ENCODE measurements at places on chromosomes 5 and 9.

DNA sequence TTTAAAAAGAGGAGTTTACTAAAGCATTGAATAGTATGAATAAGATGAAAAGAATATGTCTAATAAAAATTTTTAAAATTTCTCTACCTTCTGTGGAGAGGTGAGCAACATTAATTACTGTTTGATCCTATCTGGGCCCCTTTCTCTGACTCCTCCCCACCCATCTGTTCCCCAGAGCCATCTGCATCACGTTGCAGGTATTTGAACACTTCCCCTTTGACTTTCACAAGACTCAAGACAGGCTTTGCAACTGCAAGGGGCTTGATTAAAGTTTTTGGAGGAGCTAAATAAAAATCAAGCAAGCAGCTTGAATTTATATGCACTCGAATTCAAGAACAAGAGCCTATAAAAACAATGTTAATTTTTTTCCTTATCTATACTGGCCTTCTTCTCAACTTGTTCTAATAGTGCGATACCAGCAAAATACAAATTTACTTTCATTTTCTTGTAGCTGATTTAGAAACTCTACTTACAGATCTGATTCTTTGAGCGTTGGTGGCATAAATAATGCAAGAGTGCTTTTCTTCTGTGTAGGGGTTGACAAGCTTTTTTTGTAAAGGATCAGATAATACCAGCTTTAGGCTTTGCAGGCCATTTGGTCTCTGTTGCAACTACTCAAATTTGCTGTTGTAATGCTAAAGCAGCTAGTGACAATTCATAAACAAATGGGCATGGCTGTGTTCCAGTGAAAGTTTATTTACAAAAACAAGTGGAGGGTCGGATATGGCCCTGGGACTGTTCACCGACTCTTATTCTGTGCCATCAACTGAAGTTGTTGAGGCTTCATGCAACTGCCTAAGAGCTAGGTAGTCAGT is 21.2 kb downstream of the TXNDC8 start:
- DNase-seq = no peak

GRCh38 chr5:177363565-177363964 is 5.8 kb downstream of the RGS14 start:
- no peak for DNase-seq

DNA sequence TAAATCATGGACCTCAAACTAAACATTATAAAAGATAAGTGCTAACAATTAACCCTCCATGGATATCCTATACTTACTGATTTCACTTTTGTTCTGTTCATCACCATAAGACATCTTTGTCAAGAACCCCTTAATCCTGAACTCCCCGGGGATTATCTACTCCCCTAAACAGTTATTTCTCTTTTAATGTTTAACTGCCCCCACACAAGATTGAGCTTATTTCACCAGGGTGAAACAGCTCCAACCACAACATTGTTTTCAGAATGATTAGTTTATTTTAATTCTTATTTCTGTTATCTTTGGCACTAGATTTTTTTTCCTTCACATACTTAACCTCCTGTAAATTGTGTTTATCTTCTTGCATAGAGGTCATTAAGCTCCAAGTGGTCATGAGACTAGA is 103.2 kb upstream of the HCN1 start:
- DNase-seq = no peak

- no peak for DNase-seq
These were observed 2309.4 kb upstream of the ACO1 start for GRCh38 chr9:30075022-30075421.

GRCh38 chr5:140342287-140342686 is 4.1 kb downstream of the HBEGF start:
- DNase-seq = no peak

DNA sequence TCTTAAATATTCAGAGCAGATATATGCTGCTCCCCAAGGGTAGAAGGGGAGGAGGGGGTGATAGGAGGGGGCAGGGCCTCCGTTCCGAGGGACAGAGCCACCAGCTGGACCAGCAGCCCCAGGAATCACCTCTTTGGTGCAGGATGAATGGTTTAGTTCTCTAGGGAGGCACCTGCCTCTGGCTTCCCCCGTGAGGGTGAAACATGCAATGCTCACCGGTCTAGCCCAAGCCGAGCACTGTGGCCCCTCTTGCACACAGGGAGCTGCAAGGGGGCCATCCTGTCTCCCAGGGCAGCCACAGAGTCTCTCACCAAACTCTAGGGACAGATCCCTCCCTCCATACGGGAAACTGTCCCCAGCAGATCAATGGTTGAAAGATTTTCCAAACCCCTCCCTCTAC is 163.7 kb downstream of the DAB2IP start:
- no peak for DNase-seq

GRCh38 chr9:134637696-134638501 is 3.7 kb upstream of the COL5A1 start:
- no peak for DNase-seq

- no peak for DNase-seq
These were observed 64.9 kb downstream of the FAM170A start for GRCh38 chr5:119694284-119694683.

- DNase-seq = no peak
These were observed 892.2 kb upstream of the ACO1 start for GRCh38 chr9:31492229-31492628.

- DNase-seq = no peak
These were observed 1772.4 kb upstream of the CDH9 start for GRCh38 chr5:28810751-28811136.

DNA sequence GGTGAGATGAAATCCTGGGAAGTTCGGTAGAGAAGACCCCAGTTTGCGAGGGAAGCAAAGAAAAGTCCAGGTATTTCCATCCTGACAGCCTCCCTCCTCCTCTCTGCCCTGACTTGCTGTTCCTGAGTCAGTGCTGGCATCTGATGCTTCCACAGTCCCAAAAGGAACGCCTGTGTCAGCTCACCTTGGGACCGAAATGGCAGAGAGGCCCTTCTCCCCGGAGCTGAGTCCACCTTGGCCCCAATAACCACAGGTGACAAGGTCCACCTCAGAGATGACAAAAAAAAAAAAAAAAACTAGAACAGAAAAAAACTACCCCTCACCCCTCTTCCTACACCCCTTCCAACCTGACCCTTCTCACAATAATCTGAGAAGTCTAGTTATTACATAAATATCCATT is 31.6 kb downstream of the SLC6A7 start:
- no peak for DNase-seq

GRCh38 chr9:125743682-125744428 is 3.3 kb upstream of the PBX3 start:
- no peak for DNase-seq

DNA sequence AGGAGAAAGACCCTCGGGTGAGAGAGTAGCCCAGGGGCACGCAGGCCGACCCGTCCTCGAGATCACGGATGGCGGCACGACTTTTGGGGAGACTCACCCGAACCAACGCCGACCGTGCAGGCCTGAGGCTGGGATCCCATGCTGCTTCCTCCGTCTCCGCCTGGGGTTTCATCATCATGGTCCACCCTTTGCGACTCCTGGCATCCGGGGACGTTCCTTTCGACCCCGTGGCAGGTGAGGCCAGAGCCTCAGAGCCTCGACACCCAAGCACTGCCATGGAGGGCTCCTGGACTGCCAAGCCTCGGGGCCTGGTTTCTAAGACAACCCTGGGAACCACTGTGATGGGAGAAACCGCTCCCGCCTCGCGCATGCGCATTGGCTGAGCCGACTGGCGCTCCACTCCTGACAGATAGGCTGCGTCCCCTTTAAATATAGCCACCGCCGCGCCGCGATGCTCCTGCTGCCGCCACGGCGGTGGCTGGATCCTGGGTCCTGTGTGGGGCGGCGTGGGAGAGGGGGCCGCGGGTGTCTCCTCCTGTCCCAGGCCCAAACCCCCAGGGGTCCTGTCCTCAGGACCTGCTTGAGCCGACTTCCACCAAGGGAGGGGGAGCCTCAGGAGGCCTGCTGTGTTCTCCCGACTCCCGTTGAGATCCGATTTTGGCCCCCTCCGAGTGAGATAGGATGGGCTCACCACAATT is 481.6 kb downstream of the SPATA31A7 start:
- DNase-seq = no peak

GRCh38 chr9:113548221-113549041 is 84.9 kb downstream of the RGS3 start:
- DNase-seq = no peak

DNA sequence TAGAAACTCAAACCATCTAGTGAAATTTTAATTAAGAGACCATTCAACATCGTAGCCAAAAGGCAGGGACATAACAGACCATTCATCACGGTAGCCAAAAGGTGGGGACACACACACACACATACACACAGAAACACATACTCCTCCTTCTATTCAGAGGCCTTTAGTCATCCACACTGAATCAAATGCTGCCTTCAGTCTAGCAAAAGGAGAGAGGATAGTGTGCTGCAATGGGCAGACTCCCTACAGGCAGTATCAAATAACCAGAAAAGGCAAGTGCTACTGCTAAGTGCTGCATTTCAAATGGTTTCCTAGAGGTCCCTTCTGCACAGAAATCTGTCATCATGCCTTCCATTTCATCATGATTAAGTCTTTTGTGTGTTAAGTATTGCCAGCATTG is 303.9 kb downstream of the TRIM32 start:
- DNase-seq = no peak
